ENCODE measurements at places on chromosomes 3 and 15. TPM values are rescaled to one million over a fixed set of nuclear protein-coding genes. Genes with fewer than 3 reads are reported as not detected.

Gene ATP8B4
- total RNA-seq, result 24.3 TPM

Gene COL6A5
- 6.1 TPM for total RNA-seq

Gene RHCG
- 0.16 TPM for total RNA-seq

Gene ACOX2
- 28.8 TPM for total RNA-seq

Gene CADM2
- 2.7 TPM for total RNA-seq

Gene UBXN7
- 38.1 TPM for total RNA-seq

Gene SERPINI2
- 3.9 TPM for total RNA-seq

Gene SYNPR
- 0.95 TPM for total RNA-seq

Gene UBL7
- total RNA-seq, result 15.5 TPM

Gene TNFAIP8L3
- total RNA-seq, result 9.7 TPM

Gene RLBP1
- total RNA-seq, result not detected

Gene GALNT15
- total RNA-seq, result 6.0 TPM

Gene GATA2
- total RNA-seq, result 19.2 TPM

Gene MESP2
- total RNA-seq, result not detected

Gene SLC30A4
- total RNA-seq, result 26.9 TPM

Gene INKA1
- 10.3 TPM for total RNA-seq

Gene MYD88
- 8.0 TPM for total RNA-seq

Gene NMNAT3
- total RNA-seq, result 7.5 TPM
